ENCODE measurements at places on chromosomes 12 and 14.

DNA sequence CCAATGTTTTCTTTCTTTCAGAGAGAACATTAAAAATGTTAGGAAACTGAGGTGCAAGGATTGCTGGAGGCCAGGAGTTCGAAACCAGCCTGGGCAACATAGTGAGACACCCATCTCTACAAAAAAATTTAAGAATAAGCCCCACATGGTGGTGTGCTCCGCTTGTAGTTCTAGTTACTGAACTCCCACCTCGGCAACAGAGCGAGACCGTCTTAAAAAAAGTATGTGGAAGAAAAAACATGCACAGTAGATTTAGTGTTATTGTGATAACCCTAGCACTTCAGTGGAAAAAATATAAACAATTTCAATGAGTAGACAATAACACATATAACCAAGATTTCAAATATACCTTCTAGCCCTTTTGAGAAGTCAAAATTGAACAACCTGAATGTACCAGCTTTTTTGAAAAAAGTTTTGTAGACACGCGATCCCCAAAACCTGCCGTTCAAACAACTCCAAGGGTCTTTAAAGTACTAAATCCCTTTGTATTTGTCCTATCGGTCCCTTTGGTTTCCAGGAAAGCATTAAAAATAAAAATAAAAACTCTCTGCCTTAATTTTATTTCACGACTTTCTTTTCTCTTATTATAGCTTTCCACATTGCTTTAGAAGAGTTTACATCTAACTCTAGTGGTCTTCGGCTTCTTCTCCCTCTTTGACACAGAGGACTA, 1.0 kb upstream of the ANO6 start:
- DNase-seq = no peak

DNA sequence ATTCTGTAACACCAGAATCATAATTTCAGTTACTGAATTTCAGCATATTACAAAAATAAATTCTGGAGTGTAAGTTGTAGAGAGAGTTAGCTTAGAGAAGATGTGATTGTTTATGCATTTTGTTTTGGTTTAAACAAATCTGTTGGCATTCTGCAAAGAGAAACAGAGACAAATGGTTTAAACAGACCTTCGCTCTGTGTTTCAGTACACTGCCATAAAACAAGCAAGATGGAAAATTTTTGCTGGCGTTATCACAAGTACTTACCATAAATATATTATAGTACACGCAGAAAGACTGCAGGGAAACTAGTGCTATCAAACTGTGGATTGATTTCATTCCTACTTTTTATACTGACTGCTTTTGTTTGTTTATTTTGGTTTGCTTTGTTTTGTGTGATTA, 850.3 kb upstream of the FOXG1 start:
- DNase-seq = no peak

- no peak for DNase-seq
These were observed 296.6 kb upstream of the PRICKLE1 start for GRCh38 chr12:42886160-42886559.

GRCh38 chr12:42779186-42779859, 189.8 kb upstream of the PRICKLE1 start:
- DNase-seq = no peak

DNA sequence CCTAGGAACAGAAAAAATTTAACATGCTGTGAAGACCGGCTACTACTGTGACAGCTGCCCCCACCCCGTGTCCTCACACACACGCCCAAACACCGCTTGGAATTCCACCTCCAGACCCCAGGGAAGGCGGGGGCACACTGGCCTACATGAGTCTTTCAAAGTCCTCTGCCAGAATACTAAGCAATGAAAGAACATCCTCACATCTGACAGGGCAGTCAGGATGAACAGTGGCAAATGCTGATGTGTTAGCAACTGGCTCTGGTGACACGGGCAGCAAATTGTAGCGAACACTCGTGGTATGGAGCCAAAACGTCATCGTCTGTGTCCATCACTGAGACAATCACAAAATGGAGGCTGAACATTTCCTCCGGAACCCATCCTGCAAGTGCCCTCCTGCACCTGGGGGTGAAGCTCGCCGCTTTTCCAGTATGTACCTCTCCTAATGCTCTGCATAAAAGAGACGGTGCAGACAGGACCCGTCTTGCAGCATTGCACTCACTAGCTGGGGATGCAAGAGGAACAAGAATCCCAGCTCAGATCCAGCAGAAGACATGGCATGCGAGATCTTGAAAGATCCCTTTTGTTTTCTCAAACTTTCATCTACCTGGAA, 94.8 kb downstream of the BCL11B start:
- no peak for DNase-seq

GRCh38 chr14:102883089-102883541, 39.3 kb upstream of the AMN start:
- DNase-seq = no peak

DNA sequence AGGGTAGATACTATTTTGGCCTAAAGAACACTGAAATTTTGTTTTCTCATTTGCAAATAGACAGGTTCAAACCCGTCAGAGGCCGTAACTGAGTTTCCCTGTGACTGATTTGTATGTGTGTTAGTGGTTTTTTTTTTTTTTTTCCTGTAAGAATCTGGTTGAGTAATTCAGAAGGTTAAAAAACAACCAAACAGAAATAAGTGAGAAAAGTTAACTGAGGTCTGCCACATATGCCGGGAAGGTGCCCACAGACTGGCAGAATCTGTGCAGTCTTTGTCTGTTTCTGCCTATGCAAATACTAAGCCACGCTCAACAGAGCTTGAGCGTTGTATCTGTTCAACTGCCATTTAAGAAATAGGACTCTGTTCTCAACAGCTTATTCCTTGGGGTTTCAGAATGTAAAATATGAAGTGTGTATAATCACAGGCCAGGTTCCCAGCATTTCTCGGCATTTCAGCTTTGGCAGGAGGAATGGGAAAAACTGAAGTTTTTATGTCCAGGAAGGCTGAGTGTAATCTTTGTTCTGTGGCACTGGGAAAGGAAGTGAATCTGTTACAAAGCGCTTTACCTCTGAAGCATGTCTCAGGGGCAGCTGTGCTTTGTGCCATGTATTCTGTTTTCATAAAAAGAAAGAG, 181.9 kb downstream of the PRKCH start:
- peak; percentile 42 for DNase-seq

All from T-helper 9 cell (primary cell).